ENCODE measurements at places on chromosomes 13 and 19.

DNA sequence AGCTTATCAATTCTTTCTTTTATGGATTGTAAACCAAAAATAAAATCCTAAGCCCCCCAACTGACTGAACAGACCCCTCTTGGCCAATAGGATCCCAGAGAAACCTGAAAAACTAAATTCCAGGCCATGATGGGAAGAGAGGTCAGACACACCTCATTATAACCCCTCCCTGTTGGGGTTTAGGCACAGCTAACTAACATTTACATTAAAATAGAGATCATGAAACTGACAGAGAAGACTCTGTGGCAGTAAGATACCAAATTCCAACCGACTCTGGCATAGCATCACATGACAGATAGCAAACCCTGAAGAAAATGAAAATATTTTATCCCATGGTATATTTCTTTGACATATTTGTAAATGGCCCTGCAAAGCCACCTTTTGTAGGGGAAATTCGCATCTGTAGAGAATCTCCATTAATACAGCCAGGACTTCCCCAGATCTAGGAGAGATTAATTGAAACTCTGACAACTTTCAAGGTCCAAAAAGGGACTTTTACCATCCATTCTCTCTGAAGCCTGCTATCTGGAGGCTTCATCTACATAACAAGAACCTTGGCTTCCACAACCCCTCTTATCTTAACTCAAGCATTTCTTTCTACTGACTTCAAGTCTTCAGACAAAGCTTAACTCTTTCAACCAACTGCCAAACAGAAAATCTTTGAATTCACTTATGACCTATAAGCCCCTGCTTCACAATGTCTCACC lies 27.1 kb upstream of the GAS6 start:
- DNase-seq, result no peak

DNA sequence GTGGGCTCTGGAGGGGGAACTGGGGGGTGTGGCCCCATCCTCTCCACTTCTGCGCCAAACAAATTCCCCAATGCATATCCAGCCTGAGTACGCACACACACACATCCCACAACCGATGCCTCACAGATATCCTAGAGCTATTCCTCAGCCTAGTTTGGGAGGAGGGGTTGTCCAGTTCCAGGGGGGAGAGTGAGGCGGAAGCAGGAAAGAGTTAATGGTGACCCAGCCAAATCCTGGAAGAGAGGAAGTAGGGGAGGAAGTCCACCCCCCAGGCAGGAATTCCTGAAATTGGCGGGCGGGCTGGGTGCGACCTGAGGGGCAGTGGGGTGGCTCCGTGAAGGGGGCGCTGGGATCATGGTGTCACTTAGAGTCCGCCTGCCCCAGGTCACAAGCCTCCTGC lies 897 bp downstream of the GPR4 start:
- no peak for DNase-seq

GRCh38 chr13:94537740-94538630 lies 58.0 kb downstream of the TGDS start:
- DNase-seq, result no peak

DNA sequence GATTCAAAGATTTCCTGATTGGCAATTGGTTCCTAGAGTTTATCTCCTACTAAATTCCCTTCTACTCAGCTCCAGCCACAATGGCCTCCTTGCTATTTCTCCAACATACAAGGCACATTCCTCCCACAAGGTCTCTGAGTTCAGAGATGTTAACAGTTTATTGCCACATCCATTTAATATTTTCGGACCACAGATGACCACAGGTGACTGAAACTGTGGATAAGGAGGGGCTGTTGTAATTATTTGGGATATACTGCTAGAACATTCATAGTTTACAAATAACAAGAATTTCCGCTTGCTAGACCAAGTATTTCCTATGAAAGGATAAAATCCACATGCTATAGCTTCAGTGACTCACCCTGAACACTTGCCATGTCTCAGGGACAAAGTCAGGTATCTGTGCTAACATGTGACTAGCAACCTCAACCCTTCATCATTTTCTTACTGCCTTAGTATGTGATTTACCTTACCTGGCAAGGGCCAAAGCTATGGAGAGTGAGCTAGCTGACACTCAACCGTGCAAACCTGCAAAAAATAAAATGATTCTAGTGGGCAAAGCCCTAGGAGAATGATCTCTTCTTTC lies 117.7 kb downstream of the TBC1D4 start:
- DNase-seq, result no peak

- no peak for DNase-seq
Measured at GRCh38 chr13:66635526-66635925, 594.6 kb downstream of the PCDH9 start.

- DNase-seq, result no peak
Measured at GRCh38 chr19:4583961-4584669, 24.6 kb upstream of the SEMA6B start.

- no peak for DNase-seq
Measured at GRCh38 chr13:76383676-76384461, 502.3 kb downstream of the KCTD12 start.

DNA sequence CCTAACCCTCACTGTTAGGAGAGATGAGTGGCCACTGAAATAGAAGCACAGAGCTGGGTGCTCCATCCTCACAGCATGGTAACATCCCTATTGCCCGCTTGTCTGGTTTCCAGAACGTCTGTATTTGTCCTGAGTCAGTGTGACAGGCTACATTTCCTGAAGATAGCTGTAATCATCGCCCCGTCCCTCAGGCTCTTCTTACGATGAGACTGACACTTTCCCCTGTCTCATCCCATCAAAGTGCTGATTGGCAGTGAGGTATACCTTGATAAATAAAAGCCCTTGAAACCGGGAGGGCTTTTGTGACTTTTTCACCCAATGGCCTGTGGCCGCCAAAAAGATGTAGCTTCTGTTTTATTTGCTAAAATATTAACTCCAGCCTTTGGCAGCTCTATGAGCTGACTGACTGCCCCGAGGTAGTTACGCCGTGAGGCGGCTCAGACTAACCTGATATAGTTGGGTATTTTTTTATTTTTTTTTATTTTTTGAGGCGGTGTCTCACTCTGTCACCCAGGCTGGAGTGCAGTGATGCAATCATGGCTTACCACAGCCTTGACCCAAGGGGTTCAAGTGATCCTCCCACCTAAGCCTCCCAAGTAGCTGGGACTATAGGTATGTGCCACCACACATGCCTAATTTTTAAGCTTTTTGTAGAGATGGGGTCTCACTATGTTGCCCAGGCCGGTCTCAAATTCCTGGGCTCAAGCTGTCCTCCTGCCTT lies 5.7 kb upstream of the LRRC4B start:
- no peak for DNase-seq

GRCh38 chr19:17055636-17056035 lies 19.6 kb downstream of the HAUS8 start:
- no peak for DNase-seq

GRCh38 chr13:108166078-108166477 lies 49.3 kb downstream of the LIG4 start:
- DNase-seq, result no peak

DNA sequence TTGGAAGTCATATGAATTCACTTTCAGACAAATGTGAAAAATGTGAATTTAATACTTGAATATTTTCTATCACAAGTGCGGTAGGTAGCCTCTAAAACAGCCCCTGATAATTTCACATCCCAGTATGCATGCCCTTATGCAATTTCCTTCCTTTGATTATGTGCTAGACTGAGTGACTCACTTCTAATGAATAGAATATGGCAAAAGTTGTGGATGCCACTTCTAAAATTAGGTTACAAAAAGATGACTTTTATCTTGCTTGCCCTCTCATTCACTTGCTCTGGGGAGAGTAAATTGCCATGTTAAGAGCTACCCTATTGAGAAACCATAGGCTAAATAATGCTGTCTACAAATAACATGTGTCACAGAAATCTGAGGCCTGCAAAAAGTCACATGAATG lies 402.5 kb upstream of the PCDH9 start:
- no peak for DNase-seq

DNA sequence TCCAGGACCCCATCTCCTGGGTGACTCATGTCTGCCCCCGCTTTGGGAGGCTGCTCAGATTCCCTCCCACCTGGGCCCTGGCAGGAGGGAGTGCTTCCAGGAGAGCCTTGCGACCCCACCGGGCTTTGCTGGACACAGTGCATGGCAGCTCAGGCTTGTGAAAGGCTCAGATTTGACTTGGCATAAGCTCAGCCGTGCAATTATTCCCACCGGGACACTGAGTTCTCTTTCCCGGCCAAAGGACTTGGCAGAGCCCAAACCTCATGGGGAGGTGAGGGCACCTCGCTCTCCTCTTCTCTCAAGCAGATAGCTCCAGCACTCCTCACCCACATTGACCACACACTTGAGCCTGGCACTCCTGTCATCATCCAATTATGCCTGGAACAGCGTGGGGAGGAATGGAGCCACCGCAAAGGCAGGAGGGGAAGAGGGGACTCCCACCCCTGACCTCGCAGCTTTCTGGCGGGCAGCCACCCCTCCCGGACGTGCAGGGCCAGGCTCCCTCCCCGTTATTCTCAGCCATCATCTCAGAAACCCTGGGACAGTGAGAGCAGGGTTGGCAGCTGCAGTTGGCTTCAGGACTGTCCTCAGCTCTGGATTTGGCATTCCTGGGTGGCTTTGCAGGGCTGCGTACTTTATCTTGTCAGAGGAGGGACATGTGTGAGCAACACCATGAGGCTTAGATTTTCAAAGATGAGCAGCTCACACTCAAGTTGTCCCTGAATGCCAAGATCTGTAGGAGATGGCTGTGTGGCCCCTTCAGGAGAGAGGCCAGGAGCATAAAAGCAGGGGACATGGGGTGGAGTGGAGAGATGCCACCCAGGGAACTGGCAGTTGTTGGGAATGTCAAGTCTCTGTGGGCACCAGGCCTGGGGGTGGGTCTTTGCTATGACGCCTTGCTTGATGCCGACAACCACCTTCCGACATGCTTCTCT lies 306.2 kb downstream of the TEX29 start:
- no peak for DNase-seq

Measured in GF-D8 (cell line).